ENCODE measurements at places on chromosomes 2 and 18.

DNA sequence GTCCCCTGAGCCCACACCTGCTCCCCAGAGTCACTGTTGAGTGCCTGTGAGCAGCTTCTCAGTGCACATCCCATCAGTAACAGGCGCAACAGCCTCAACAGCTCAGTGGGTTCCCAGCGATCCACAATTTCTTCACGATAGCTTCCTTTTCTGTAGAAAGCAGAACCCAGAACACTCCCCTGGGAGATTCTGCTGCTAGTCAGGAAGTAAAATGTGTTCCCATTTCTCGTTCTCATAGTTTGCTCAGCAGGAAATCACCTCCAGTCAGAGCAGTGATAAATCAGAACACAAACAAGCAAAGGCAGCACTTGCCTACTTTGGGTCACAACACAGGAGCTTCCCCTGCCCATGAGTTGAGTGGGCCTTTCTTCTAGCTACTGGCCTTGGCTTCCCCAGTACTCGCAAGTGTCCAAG lies 48.9 kb upstream of the ATG16L1 start:
- DNase-seq: no peak

DNA sequence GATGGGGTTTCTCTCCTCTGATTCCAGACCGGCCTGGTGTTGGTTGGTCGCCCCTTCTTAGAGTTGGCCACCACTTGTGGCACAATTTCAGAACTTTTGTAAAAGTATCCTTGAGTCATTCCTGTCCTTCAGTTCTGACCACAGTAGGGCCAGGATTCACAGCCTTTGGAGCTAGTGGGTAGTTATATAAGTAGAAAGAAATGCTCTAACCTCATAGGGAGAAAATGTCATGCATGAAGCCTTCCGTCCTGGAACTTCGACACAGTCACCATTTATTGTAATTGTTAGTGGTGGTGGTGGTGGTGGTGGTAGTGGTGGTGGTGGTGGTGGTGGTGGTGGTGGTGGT lies 65.4 kb downstream of the EPAS1 start:
- no peak for DNase-seq

- no peak for DNase-seq
These were observed 22.8 kb downstream of the ICA1L start for GRCh38 chr2:202848813-202849212.

GRCh38 chr2:133837441-133838094 lies 269.3 kb upstream of the NCKAP5 start:
- no peak for DNase-seq

DNA sequence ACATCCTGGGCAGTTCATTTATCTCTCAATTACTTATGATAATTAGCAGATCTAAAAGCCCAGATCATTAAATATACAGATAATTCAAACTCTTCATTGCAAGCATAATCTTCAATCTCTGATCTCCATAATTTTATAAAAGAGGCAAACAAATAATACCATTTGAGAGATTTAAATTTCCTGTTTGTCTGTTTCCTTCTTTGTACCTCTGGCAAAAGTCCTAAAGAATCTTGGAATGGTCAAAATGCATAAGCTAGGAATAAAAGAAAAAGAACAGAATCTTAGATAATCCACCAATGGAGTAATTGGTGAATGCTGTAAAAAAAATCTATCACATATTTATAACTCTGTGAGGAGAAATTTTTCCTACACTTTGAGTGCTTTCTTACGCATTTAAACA lies 1080.9 kb upstream of the ZEB2 start:
- no peak for DNase-seq

- DNase-seq: no peak
These were observed 317.5 kb upstream of the RAB6C start for GRCh38 chr2:129661935-129662334.

GRCh38 chr2:207401338-207401737 lies 128.4 kb upstream of the CREB1 start:
- no peak for DNase-seq

- peak; percentile 37 for DNase-seq
These were observed 12.4 kb downstream of the CNNM4 start for GRCh38 chr2:96772903-96773671.

- DNase-seq: no peak
These were observed at the start of gene ITGB6 for GRCh38 chr2:160199683-160200389. Gene ITGB6, minus strand, starts transcription at chr2:160200272. Its CDS starts 209 bp downstream, at chr2:160200063.

DNA sequence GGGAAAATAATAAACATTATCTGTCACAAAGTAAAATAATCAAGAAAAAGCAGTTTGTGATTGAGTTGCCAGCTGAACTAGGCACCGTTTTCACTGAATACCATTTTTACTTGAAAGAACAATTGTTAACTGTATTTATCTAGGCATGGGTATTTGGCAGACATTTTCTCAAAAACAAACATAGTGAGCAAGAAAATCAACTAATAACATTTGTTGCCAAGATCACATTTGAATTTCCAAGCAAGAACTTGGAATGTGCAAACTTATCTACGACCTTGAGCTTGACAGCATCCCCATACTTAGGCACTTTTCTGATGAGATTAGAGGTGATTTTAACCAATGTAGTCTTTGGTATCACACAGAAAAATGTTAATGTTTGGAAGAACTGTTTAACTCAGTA lies 16.7 kb downstream of the SS18 start:
- DNase-seq: no peak

DNA sequence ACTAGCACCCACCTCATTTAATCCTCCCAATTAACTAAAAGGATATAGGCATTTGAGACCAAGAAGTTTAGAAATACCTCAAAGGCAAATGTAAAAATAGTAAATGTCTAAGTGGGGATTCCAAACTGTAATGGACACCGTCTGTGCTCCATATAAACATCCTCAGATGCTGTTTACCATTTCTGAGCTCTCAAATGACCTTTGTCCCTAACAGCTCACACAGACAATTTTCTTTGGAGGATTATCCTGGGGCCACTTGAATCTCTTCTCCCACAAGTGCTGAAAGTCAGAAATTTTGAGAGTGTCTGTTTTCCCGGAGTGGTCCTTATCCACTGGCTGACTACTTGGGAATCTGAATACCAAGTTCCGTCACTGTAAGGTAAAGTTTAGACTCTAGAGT lies 1418.9 kb downstream of the LRP1B start:
- no peak for DNase-seq

GRCh38 chr2:241870081-241870541 lies 582 bp downstream of the RTP5 start:
- DNase-seq: no peak

DNA sequence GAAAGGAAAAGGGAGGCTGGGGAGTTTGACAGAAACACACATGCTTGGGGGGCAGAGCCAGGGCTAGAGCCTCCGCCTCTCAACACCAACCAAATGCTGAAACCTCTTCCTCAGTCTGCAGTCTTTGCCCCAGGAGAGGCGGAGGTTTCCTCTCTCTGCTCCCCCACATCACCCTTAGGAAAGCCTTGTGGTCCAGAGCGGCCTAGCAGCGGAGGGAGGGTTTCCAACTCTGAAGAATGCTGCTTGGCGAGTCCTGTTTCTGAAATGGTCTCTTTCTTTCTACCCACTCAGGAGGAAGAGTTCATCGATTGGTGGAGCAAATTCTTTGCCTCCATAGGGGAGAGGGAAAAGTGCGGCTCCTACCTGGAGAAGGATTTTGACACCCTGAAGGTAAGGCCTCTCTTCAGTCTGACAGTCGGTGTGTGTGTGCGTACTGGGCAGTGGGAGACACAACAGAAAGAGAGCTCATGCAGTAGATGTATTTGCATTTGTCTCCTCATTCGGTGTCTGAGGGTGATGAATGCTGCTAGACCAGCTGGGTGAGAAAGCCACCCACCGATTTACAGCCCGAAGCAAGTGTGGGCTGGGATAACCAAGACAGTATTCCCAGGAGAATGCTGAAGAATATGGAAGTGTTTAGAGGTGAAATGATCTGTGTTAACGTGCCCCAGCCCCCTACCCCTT lies 190.5 kb downstream of the DYSF start:
- no peak for DNase-seq

DNA sequence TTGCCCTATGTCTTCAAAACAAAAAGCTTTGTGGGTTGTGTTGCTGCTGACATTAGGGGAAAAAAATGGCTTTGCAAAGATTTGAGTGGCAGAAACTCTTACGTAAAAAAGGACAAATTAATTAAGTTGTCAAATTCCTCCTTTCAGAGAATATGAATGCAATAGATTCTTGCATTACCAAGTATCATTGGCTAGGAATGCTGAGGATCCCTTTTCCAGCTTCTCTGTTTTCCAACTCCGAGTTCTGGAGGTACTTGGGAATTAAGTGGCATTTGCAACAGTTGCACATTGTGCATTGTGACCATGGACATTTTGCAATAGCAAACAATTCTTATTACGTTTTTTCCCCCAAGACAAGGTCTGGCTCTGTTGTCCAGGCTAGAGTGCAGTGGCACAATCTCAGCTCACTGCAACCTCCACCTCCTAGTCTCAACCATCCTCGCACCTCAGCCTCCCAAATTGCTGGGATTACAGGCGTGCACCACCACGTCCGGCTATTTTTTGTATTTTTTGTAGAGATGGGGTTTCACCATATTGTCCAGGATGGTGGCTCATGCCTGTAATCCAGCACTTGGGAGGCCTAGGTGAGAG lies 29.9 kb upstream of the PPP1CB start:
- DNase-seq: no peak

- no peak for DNase-seq
These were observed 154.3 kb downstream of the PLCL1 start for GRCh38 chr2:197958592-197959150.

GRCh38 chr2:152019732-152020131 lies 79.1 kb downstream of the CACNB4 start:
- no peak for DNase-seq

- no peak for DNase-seq
These were observed 366.4 kb upstream of the FSIP2 start for GRCh38 chr2:185372188-185372587.

DNA sequence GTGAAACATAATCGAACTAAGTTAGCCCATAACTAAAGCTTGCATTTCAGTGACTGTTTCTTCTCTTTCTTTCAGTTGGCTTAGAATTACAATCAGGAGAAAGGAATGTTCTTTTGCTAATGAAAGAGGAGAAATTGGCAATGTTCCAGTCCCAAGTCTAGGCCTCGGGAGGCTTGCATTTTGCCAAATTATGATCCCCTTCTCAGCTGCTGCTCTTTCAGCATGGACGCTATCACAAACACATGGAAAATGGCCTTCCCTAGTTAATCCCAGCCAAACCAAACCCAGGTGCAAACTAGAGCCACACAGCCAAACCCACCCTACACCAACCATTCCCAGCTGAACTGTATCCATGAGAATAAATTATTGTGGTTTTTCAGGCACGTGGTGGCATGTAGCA lies 605.2 kb upstream of the LRRTM4 start:
- no peak for DNase-seq

GRCh38 chr2:96146153-96146880 lies 1.1 kb upstream of the DUSP2 start:
- DNase-seq: peak; percentile 4

DNA sequence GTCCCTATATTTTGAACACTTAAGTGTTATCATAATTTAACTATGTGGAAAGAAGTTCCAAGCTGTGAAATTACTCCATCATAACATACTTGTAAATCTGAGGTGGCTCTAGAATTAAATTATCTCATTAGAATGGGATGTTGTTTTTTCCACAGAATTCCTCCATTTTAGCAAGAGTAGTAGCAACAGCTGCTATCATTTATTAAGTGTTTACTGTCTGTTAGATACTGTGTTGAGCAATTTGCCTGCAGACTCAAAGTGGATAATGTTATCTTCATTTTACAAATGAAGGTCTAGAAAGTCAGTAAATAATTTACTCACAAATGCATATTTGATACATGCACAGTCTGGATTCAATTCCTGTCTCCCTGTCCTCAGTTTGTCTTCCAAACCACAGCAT lies 504.8 kb upstream of the NRP2 start:
- no peak for DNase-seq

DNA sequence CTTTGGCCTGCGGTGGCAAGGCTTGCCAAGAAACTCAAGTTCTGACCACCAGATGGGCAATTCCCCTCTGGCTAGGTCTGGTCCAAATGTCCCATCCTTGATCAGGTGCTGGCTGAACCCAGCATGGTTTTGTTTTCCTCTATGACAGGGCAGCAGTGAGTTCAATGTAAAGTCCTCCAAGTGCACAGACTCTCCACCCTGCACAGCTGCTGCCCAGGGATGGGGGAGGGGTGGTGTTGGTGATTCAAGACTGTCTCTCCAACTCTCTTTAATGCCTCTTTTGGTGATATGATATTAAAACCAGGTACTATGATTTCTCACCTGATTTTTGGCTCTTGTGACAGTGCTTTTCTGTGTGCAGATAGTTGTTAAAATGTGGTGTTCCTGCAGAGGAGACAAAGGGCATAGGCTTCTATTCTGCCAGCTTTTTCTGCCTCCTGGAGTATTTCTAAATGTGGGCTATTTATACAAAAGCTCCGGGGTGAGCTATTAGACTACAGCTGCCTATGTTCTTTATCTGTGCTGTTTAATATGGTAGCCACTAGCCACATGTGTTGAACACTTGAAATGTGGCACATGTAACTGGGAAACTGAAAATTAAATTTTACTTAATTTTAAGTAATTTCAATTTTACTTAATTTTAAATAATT lies 64.0 kb upstream of the STK39 start:
- DNase-seq: peak; percentile 12

DNA sequence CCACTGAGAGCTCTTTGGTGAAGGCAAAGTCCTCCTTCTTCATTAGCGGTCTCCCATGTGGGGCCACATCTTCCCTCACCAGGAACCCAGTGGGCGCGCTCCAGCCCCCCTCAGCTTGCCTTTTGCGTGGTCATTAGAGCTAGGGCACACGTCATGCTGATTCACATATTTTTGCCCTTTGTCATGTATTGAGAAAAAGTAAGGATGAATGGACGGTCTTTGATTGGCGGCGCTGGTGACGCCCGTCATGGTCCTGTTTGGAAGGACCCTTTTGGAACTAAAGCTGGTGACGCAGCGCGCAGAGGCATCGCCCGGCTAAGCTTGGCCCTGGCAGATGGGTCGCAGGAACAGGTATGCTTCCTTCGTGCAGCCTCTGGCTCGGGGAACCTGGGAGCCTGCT lies 3.1 kb downstream of the SLC14A1 start:
- no peak for DNase-seq

- DNase-seq: no peak
These were observed 231.9 kb downstream of the GALR1 start for GRCh38 chr18:77481541-77481940.

DNA sequence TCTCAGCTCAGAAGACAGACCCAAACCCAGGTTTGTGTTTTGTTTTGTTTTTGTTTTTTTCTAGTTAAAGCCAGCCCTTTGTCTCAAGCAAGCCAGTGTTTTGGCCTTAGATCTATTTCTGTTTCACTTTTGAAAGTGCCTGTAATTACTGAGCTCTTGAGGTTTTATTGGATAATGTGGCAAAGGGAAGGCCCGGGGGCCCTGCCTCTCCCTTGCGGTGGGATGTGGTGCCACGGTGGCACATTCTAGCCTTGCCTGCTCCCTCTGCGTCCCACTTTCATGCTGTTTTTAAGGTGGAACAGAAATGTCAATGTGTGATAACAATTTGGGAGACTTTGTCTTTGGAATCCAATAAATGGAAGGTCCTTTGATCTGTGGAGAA lies 2.5 kb downstream of the HPCAL1 start:
- DNase-seq: no peak

DNA sequence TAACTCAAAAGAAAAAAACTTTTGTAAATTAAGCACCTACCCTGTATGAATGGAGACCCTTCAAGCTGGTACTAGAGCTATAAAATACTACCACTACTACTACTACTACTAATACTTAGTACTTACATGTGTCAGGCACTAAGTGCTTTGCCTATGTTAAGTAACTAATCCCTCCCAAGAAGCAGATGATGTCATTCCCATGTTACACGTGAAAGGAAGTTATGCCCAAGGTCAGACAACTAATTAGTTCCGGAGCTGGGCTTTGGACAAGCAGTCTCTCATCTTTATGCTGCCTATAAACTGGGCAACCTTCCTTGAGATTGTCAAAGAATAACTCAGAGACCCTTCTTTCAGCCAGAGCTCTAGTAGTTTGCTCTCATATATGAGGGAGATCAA lies 13.9 kb upstream of the ATP6V1B1 start:
- no peak for DNase-seq

All from thyroid gland (tissue), 4 donors.